Osteoblast (primary cell): ENCODE measurements at places on chromosomes 2 and 18. TPM values are rescaled to one million over a fixed set of nuclear protein-coding genes. Genes with fewer than 3 reads are reported as not detected.

The PTCD3 gene
- total RNA-seq: 55.0 and 61.6 TPM in 2 replicates

The VWC2L gene
- total RNA-seq: not detected in 2 replicates

The KIAA2012 gene
- total RNA-seq: under 0.01 TPM in 1 of 2 replicates, not detected in the other

The ACKR3 gene
- 18.8 and 26.8 TPM in 2 replicates for total RNA-seq

The GTF3C2 gene
- total RNA-seq: 32.7 and 34.4 TPM in 2 replicates

The KCNJ3 gene
- not detected in 2 replicates for total RNA-seq

The CXCR1 gene
- not detected in 2 replicates for total RNA-seq

The REG3A gene
- not detected in 2 replicates for total RNA-seq

The OSBPL1A gene
- 51.8 and 53.3 TPM in 2 replicates for total RNA-seq

The PASK gene
- 5.0 and 5.8 TPM in 2 replicates for total RNA-seq

The PLGLB2 gene
- 2.5 and 3.2 TPM in 2 replicates for total RNA-seq
